ENCODE measurements at places on chromosomes 7 and 10.
A peak's percentile ranks its signal among the peaks of the same experiment; 100 is the strongest.

GRCh38 chr7:103532955-103533354 is 86.9 kb upstream of the SLC26A5 start:
- DNase-seq, result no peak

DNA sequence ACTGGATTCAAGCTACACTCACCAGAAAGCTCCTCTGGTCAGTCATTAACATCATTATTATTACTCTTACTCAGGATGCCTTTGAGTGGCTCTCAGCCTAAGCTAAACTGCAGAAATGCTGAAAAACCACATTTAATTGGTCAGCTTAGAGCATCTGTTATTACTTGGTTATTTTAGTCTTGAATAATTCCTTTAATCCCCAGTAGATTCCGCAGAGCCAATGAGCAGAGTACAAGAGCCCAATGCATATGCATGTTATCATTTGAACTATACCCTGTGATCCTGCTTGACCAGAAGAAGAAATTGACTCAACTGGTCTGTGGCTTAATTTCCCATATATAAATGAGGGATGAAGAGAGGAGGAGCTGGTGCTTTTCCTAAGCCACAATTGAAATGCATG is 417.6 kb upstream of the C7orf33 start:
- no peak for DNase-seq

DNA sequence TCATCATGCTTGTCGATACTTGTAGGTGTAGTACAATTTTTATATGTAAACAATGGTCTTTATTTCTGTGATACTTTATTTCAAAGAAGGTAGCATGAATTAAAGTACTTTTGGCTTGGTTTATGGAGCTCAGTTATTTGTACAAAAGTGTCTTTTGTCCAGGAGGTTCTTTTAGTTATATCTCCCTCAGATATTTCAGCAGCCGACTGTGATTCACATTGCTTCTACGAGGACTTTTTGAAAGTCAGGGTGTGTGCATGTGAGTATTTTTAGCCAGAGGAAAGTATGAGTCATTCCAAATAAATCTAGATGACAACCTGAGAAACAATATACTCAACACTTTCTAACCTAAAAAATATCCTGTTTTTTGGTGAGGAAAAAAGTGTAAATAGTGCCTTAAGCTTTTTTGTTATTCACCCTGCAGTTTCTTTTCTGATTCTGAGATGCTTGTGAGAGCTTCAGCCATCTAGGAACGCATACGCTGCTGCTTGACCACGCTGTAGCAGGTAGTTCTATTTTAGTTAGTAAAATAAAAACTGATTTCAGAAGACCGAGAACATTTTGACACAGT is 595 bp upstream of the SUN1 start:
- peak; percentile 89 for DNase-seq

DNA sequence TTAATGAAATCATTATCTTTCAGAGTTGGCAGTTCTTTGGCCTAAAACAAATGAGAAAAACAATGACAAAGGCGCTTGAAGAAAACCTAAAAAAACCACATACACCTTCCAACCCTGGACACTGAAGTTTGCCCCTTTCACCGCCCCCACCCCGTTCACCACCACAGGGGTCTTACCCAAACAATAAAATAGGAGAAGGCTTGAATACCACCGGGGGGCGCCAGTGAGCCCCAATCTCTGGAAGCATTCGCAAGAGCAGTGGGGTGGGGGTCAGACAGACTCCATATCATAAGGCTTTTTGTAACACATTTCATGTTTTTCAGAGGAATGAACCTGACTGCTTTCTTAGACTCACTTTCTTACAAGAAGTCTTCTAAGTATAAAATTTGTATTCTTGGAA is 163.6 kb downstream of the PIP4K2A start:
- peak; percentile 22 for DNase-seq

GRCh38 chr7:130400120-130400572 is 19.9 kb downstream of the CPA1 start:
- peak; percentile 95 for DNase-seq

- DNase-seq, result peak; percentile 18
Observed at GRCh38 chr7:14197280-14197679, 207.8 kb upstream of the ETV1 start.

GRCh38 chr7:22781230-22781711 is 41.4 kb downstream of the TOMM7 start:
- peak; percentile 89 for DNase-seq

- no peak for DNase-seq
Observed at GRCh38 chr7:105426606-105427146, 38.0 kb upstream of the SRPK2 start.

GRCh38 chr10:108608860-108609259 is 1314.5 kb downstream of the XPNPEP1 start:
- no peak for DNase-seq

DNA sequence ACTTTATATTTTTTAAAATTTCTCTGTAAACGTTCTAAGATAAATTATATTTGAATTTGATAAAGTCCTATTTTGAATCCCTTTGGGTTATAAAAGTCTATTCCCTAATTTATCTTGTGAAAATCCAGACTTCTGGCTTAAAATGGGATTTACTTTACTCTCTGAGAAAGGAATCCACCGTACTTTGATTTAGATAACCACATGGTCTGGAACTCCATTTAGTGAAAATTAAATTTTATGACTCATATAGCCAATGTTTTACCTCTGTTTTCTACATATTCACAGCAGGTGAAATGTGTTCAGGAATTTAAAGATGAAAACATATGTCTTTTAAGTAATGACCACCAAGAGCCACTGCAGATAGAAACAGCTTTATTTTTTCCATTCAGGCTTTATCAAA is 141.8 kb upstream of the FGFR2 start:
- no peak for DNase-seq

GRCh38 chr7:44212018-44212417 is 11.2 kb downstream of the YKT6 start:
- DNase-seq, result no peak

DNA sequence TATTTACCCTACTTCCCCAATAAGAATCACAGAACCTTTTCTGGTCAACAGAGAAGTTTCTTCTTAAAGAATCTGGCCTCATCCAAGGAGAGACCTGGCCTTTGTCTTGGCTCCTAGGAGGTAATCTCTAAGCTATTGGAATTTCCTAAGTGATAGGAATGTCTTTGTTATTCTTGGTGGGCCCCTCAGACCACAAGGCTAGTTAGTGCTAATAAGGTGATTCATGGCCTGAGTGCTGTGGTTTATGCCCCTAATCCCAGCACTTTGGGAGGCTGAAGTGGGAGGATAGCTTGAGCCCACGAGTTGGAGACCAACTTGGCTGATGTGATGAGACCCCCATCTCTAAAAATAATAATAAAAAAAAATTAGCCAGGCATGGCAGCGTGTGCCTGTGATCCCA is 60.0 kb upstream of the CYP2C18 start:
- peak; percentile 19 for DNase-seq
